Uterus (tissue), 4 donors: ENCODE measurements at places on chromosomes 4 and X.

- H3K4me3 ChIP-seq: no peak overlapping the region
- no peak overlapping the region for H3K27ac ChIP-seq
- no peaks in the 10 kb centered on the region for H3K36me3 ChIP-seq
- H3K4me1 ChIP-seq: no peaks in the 10 kb centered on the region
- no peaks in the 10 kb centered on the region for H3K27me3 ChIP-seq
Measured at GRCh38 chrX:130805903-130806302, 97.1 kb downstream of the ENOX2 start.

- H3K27me3 ChIP-seq: peaks cover 6% of the 10 kb centered on the region
- no peaks in the 10 kb centered on the region for H3K36me3 ChIP-seq
- DNase-seq: no peak
- no peak overlapping the region for H3K27ac ChIP-seq
- no peak overlapping the region for H3K4me3 ChIP-seq
Measured at GRCh38 chr4:1766106-1767060, 26.7 kb upstream of the FGFR3 start.

GRCh38 chrX:44143061-44143602 is 169.9 kb upstream of the NDP start:
- no peak overlapping the region for H3K27ac ChIP-seq
- H3K27me3 ChIP-seq: no peaks in the 10 kb centered on the region
- H3K4me3 ChIP-seq: no peak overlapping the region
- no peaks in the 10 kb centered on the region for H3K36me3 ChIP-seq

DNA sequence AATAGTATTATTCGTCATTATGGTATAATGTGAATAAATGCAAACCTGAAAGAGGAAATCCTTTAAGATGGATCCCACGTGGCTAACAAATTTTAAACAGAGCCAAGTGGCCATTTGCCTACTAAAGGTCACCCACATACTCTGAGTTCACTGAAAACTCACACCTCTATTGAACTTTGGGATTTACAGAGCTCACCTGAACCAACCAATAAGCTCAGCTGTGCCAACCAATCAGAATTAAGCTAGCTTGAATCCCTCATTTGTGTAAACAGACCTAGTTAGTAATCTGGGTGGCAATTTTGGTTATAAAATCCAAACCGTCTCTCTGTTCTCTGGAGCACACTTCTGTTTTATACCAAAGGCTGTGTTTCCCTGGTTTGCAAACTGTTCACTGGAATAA is 5.4 kb upstream of the NUDT9 start:
- H3K27ac ChIP-seq: no peak overlapping the region
- H3K36me3 ChIP-seq: no peaks in the 10 kb centered on the region
- no peaks in the 10 kb centered on the region for H3K4me1 ChIP-seq
- H3K27me3 ChIP-seq: no peaks in the 10 kb centered on the region
- H3K4me3 ChIP-seq: no peak overlapping the region
- no peak for DNase-seq

DNA sequence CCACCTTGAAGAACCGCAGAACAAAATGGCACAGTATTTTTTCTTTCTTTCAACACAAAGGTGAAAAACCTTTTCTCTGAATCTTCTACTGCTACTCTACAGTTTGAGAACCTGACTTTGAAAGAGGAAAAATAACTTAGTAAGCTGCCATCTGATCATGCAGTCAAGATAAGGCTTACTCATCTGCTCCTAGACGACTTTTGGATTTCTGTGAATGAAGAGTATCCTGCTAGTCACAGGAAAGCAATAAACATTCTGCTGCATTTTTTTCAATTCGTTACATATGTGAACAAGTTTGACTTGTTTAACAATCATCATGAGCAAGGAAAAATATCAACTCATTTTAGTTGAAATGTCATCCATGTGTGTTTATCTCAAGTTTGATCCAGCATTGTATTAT is 25.2 kb downstream of the TIGD2 start:
- no peak for DNase-seq
- H3K4me1 ChIP-seq: no peaks in the 10 kb centered on the region
- no peaks in the 10 kb centered on the region for H3K36me3 ChIP-seq
- no peak overlapping the region for H3K27ac ChIP-seq
- no peaks in the 10 kb centered on the region for H3K27me3 ChIP-seq

GRCh38 chrX:118239913-118240698 is 105.8 kb upstream of the WDR44 start:
- no peaks in the 10 kb centered on the region for H3K36me3 ChIP-seq
- H3K27ac ChIP-seq: peak overlapping the region; percentile 72
- H3K27me3 ChIP-seq: no peaks in the 10 kb centered on the region
- DNase-seq: no peak

DNA sequence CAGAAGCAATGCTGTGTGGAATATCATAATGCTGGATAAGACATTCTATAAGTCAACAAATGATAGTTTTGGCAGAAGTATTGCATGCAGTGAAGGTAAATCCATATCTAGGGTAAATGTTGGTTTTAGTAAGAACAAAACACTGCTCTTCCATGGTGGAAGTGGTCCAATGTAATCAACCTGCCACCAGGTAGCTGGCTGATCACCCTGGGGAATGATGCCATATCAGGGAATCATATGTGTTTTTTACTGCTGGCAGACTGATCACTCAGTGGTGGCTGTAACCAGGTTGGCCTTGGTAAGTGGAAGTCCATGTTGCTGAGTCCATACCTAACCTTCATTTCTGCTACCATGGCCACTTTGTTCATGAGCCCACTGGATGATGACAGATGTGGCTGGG is 74.0 kb upstream of the CENPE start:
- H3K4me3 ChIP-seq: no peak overlapping the region
- no peak overlapping the region for H3K27ac ChIP-seq

DNA sequence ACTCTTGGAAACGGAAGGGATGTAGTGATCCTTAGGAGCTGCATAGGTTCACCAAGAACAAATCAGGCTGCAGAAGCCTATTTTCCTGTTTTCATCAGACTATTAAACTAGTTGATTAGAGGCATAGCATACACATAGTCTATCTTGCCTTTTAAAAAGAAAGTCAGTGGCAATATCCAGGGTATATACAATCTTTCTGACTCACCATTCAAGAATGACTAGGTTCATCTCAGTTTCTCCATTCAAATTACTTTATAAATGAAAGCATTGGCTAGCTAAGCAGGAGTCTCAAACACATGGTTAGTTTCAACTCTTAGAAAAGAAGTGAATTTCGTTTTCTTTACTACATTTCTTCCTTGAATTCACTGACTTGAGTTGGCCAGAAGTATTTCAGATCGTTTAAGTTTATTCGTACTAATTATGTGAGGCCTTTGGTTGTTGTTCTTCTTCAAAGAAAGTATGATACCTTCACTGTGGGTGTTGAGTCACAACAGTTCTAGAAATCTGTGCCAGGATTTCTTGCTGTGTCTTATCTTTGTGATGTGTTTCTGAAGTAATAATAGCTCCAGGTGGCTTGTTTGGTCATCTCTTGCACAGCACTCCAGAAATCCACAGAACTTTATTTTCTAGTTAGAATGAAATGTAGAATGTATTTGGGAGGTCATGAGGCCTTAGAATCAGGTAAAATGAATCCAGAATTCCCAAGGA is 88.2 kb downstream of the AWAT2 start:
- H3K27ac ChIP-seq: no peak overlapping the region
- H3K36me3 ChIP-seq: no peaks in the 10 kb centered on the region
- no peaks in the 10 kb centered on the region for H3K27me3 ChIP-seq
- no peak for DNase-seq

DNA sequence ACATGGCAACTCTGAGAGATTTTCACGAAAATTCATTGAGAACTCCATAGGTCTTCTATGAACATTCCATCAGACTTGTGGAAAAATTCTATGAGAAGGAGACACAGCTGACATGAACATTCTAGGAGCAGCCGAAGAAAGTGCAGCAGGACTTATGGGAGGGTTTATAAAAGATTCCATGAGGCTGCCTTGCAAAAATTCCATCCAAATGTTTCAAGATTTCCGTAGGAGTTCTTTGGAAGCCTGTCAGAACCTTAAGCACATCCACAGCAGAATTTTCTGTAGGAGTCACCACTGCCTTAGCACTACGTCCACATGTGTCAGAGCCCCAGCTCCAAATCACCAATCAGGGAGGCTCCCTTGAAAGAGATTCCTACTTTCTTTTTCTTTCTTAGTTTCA is 67.0 kb upstream of the MSX1 start:
- H3K36me3 ChIP-seq: no peaks in the 10 kb centered on the region
- H3K27ac ChIP-seq: no peak overlapping the region
- no peaks in the 10 kb centered on the region for H3K27me3 ChIP-seq
- H3K4me3 ChIP-seq: no peak overlapping the region
- no peak for DNase-seq

DNA sequence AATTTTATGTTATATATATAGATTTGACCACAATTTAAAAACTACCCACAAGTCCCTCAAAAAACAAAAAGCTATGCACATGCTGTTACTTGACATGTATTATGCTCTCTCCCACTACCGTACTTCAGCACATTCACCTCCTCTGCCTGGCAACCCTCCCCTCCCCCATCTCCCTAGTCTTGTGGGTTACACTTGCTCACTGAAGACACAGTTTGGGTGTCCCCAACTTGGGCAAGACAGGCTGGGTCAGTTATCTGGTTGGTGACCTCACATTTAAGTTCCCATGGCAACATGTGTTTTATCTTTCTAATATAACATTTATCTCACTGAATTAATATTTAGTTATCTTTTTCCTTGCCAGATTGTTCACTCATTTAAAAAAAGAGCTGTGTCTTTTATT is 32.7 kb downstream of the SEC24D start:
- no peak for DNase-seq
- no peaks in the 10 kb centered on the region for H3K27me3 ChIP-seq
- H3K4me3 ChIP-seq: no peak overlapping the region
- H3K27ac ChIP-seq: no peak overlapping the region
- H3K4me1 ChIP-seq: no peaks in the 10 kb centered on the region
- H3K36me3 ChIP-seq: no peaks in the 10 kb centered on the region

- no peak for DNase-seq
- H3K4me3 ChIP-seq: no peak overlapping the region
- no peaks in the 10 kb centered on the region for H3K36me3 ChIP-seq
- no peak overlapping the region for H3K27ac ChIP-seq
- no peaks in the 10 kb centered on the region for H3K27me3 ChIP-seq
Measured at GRCh38 chr4:139576219-139576618, 20.2 kb upstream of the SETD7 start.

DNA sequence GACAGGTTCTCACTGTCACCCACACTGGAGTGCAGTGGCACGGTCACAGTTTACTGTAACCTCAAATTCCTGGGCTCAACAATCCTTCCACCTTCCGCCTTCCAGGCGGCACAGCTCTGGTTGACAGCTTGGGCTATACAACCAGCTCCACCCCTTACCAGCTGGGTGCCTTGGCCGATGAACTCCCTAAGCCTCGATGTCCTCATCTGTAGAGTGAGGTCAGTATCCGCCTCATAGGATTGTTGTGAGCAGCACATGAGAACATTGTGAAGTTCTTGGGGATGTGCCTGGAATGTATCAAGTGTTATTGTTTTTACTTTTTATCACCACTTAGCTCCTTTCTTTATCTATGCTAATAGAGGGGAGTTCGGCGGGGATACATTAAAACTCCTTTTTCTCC is 23.3 kb downstream of the UCHL1 start:
- no peaks in the 10 kb centered on the region for H3K36me3 ChIP-seq
- no peak for DNase-seq
- H3K4me1 ChIP-seq: no peaks in the 10 kb centered on the region
- no peaks in the 10 kb centered on the region for H3K27me3 ChIP-seq

DNA sequence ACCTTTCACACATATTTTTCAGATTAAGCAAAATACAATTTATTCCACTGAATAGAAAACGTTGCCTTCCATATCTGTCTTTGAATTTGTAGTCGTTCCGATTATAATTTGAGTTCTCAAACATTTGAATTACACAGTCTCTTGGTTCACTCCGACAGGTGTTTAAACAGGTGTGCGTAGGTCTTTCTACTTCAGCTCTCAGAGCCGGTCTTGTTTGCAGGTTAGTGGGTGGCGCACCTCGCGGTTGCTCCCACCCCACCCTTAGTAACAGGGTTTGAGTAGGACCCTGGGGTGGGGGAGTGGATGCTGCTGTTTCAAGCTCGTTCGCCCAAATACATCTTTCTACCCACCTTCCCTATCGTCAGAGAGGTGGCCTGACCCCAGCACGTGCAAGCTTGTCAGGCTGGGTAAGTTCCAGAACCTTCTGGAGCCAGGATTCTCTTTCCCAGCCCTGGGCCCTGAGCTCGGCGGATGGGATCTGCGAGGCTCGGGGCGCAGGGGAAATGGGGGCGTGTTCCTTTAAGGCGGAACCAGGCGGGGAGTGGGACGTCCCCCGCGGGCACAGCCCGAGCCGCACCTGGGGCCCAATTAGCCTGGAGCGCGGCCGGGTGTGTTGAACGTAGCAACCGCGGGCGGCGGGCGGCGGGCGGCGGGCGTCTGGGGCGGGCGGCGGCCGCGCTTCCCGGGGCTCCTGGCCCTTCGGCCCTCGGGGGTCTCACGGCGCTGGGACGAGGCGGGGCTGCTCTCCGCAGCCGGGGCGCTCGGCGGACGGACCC is at the start of gene FAM149A:
Gene FAM149A, plus strand, starts transcription at position 591 of the 776 bp plus-strand sequence.
- H3K4me1 ChIP-seq: no peaks in the 10 kb centered on the region
- peak within 1 kb of the TSS; percentile 10 for H3K4me3 ChIP-seq
- H3K27me3 ChIP-seq: no peaks in the 10 kb centered on the region
- H3K27ac ChIP-seq: peak within 1 kb of the TSS; percentile 27

- H3K27me3 ChIP-seq: no peaks in the 10 kb centered on the region
- no peaks in the 10 kb centered on the region for H3K4me1 ChIP-seq
- no peak overlapping the region for H3K4me3 ChIP-seq
Measured at GRCh38 chr4:7398104-7398423, 36.7 kb downstream of the PSAPL1 start.

- no peaks in the 10 kb centered on the region for H3K4me1 ChIP-seq
- no peaks in the 10 kb centered on the region for H3K27me3 ChIP-seq
Measured at GRCh38 chr4:11529625-11530201, 101.0 kb upstream of the HS3ST1 start.

GRCh38 chrX:124592744-124593143 is 246.4 kb downstream of the SH2D1A start:
- H3K4me3 ChIP-seq: no peak overlapping the region
- no peak overlapping the region for H3K27ac ChIP-seq
- no peaks in the 10 kb centered on the region for H3K4me1 ChIP-seq
- no peaks in the 10 kb centered on the region for H3K27me3 ChIP-seq
